ENCODE measurements at places on chromosomes 3 and 15. TPM values are rescaled to one million over a fixed set of nuclear protein-coding genes. Genes with fewer than 3 reads are reported as not detected.

The TMEM42 gene
- total RNA-seq: 12.0 TPM

The GRK7 gene
- 0.13 TPM for total RNA-seq

The NPTN gene
- total RNA-seq: 134 TPM

The ARL13B gene
- 17.0 TPM for total RNA-seq

The ZPLD1 gene
- total RNA-seq: 0.16 TPM
